ENCODE measurements at places on chromosomes 3 and 15.

DNA sequence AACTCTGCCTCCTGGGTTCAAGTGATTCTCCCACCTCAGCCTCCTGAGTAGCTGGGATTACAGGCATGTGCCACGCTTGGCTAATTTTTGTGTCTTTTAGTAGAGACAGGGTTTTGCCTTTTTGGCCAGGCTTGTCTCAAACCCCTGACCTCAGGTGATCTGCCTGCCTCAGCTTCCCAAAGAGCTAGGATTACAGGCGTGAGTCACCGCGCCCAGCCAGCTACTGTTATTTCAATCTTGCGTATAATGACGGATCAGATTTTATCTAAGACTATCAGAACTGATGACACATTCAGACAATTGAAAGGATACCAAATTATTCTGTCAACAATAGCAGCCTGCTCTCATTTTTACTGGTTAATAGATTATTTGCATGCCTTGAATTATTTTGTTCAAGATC, 612.2 kb downstream of the ZIC1 start:
- no peak for DNase-seq

GRCh38 chr15:90529371-90530249, at the start of gene CRTC3:
TSS of gene CRTC3 (plus strand) at chr15:90529923. CDS start at chr15:90530072, 149 bp downstream.
- DNase-seq: peak; percentile 17

GRCh38 chr3:156674911-156675829, 780 bp downstream of the TIPARP start:
- DNase-seq: no peak

DNA sequence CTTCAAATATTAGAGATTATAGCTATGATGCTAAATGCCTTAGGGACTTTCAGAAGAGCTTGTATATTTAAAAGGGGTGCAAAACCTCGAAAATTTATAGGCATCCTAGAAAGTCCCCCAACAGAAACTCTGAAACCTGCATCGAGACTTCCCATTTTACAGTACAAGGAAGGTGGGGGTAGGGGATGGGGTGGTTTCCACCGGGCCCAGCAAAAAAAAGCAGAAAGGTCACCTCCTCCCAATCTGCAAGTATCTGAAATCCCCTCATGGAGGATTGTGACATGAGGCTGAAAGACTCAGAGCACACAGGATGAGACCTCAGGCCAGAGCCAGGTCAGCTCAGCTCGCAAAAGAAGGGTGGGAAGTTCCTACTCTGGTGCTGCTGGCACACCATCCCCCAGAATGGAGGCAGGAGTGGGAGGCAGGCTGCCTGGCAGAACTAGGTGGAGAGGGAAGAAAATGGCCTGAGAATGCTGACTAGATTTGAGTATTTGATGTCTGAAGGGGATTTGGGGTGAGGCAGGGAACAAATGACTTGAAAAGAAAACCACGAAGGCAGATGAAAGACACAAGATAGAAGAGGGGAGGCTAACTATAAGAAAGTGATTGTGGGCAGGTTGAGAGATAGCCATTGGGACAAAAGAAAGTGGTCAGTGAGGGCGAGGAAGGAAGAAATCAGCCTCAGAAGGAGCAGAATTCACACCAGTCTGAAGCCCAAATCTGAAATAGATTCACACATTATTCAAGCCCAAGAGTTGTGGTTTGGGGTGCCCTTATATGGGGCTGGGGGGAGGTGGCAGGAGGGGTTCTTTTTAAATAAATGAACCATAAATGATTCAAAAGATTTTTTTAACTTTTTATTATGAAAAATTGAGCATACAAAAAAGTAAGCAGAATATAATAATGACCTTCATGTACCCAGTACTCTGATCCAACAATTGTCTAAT, 22.5 kb upstream of the TSC22D2 start:
- DNase-seq: peak; percentile 57

DNA sequence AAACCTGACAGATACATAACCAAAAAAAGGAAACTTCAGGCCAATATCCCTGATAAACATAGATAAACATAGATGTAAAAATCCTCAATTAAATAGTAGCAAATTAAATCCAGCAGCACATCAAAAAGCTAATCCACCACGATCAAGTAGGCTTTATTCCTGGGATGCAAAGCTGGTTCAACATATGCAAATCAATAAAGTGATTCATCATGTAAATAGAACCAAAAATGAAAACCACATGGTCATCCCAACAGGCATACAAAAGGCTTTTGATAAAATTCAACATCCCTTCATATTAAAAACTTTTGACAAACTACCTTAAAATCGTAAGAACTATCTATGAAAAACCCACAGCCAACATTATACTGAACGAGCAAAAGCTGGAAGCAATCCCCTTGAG, 882.2 kb downstream of the NTRK3 start:
- no peak for DNase-seq

DNA sequence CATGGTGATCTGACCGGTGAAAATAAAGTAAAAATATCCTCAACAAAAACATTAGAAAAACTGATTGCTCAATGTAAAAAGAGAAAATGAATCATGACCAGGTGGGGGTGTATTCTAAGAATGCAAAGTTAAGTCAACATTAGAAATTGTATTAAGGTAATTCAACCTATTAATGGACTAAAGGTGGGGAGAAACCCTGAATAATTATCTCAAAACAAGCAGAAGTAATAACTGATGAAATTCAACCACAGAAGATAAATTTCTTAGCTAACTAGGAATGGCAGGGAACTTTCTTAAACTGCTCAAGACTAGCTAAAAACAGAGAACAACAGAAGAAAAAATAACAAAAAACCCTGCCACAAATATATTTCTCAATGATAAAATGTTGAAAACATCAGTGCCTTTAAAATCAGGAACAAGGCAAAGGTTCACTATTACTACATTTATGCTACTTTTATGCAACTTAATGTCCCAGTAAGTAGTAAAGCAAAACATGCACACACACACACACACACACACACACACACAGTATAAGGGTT, 204.4 kb upstream of the THBS1 start:
- DNase-seq: peak; percentile 15

DNA sequence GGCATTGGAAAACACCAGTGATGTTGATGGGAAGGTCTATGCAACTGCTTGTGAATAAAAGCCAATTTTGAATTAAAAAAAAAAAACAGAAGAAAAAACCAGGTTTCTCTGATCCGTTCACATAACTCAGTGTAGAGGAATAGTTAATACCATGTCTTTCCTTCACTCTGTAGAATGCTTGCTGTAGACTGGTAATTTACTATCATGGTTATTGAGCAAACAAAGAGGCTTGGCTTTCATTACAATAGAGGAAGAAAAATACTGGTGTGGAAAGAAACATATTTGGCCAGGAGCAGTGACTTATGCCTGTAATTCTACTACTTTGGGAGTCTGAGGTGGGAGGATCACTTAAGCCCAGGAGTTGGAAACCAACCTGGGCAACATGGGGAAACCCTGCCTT, 41.1 kb downstream of the GATM start:
- no peak for DNase-seq

GRCh38 chr3:158483701-158484235, 87.2 kb upstream of the MLF1 start:
- DNase-seq: no peak

GRCh38 chr15:71775856-71776255, 34.5 kb upstream of the NR2E3 start:
- no peak for DNase-seq
